Activated T-cell treated with anti-CD3 and anti-CD28 coated beads for 24 hours (primary cell): ENCODE measurements at places on chromosomes 6 and 20.
A peak's percentile ranks its signal among the peaks of the same experiment; 100 is the strongest.

DNA sequence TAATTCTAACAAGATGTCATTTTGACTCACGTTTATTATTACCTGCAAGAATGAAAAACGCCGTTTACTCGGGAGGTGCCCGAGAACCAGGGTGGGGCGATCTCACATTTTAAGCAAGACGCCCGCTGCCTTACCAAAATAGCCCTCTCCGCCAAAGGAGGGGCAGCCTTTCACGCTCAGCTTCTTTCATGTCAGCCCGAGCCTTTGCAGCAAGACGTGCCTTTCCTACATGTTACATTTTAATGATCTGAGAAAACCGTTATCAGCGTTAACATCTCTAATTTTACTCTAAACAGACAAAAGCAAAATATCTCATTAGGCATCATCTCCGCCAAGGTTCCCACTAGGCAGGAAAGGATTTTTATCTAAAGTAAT, 2.0 kb downstream of the BACH2 start:
- no peak for DNase-seq

DNA sequence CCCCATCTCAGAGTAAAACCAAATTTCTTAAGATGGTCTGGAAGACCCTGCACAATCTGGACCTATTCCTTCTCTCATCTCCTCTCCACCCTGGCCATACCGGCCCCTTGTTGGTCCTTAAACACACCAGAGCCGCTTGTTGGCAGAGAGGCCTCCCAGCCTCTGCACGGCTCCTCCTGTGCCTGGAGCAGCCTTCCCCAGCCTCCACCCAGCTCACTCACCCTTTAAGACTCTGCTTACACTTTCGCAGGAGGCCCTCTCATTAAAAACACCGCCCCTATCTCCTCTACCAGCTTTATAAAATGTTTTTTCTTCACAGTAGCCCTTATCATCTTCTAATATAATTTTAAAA, 49.8 kb downstream of the BANF2 start:
- no peak for DNase-seq

DNA sequence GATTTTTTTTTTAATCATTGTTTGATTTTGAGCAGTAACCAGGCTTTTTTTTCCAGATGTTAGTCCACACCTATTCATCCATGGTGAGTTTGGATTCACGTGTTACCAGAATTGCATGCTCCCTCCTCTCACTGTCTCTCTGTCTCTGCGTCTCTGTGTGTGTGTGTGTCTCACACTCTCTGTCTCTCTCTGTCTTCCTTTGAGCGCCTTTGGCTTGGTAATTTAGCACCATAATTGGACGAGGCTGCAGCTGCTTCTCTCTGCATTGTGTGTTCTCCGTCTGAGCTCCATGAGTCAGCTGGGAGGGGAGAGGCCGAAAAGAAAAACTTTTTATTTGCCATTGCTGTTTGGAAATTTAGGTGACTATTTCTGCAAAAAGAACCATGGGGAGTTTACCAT, 3.4 kb downstream of the TFAP2B start:
- DNase-seq, result no peak

DNA sequence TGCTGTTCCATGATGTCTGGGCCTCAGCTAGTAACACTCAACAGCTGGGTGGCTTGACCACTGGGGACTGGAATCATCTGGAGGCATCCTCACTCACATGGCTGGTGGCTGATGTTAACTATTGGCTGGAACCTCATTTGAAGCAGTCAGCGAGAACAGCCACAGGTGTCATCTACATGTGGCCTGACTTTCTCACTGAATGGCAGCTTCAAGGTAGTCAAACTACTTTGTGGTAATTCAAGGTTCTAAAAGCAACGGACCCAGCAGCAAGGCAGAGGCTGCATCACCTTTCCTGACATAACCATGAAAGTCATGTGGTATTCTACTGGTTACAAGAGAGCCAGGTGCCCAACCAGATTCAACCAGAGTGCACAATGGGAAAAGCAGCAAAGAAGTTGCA, 115.9 kb upstream of the DST start:
- DNase-seq, result no peak

GRCh38 chr20:50730765-50731054, 670 bp upstream of the PARD6B start:
- no peak for DNase-seq

- DNase-seq, result no peak
Observed at GRCh38 chr6:122726649-122727048, 52.9 kb upstream of the FABP7 start.

DNA sequence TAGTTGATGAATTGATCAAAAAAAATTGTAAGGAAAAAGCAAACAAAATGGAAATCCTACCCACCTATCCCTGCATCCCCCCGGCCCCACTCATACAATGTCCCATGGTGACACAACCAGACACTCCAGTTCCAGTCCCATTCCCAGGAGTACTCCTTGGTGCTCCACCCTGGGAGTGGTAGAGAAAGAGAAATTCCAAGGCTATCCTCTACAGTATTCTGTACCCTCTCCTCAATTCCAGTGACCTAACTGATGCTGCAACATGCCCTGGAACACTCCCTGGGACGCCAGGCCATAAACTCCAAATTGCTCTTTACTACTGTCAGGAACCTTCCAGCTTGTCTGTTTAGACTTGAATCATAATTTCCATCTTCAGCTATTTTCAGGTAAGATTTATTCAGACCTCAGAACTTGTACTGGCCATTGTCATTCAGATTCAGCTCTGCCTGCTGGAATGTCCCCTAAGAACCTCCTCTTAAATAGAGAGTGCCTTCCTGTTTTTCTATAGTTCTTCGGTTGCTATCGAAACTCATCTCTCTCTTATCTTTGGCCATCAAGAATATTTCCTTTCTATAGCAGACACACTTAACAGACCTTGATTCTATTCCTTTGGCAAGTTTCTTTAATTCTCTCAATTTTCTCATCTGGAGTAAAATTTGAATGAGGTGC, 8.7 kb downstream of the GPX6 start:
- no peak for DNase-seq

DNA sequence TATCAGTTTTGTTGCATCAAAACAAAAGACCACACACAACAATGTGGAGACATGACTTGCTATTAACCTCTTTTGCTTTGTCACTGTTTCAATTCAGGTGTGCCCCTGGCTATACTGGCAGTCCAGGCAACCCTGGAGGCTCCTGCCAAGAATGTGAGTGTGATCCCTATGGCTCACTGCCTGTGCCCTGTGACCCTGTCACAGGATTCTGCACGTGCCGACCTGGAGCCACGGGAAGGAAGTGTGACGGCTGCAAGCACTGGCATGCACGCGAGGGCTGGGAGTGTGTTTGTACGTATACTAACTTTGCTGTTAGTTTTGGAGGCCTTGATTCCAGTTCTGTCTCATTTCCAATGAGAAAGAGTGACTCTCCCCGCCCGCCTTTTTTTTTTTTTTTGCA, 356.9 kb downstream of the ARHGAP18 start:
- DNase-seq, result no peak

GRCh38 chr6:7731294-7731693, 5.4 kb downstream of the BMP6 start:
- no peak for DNase-seq

DNA sequence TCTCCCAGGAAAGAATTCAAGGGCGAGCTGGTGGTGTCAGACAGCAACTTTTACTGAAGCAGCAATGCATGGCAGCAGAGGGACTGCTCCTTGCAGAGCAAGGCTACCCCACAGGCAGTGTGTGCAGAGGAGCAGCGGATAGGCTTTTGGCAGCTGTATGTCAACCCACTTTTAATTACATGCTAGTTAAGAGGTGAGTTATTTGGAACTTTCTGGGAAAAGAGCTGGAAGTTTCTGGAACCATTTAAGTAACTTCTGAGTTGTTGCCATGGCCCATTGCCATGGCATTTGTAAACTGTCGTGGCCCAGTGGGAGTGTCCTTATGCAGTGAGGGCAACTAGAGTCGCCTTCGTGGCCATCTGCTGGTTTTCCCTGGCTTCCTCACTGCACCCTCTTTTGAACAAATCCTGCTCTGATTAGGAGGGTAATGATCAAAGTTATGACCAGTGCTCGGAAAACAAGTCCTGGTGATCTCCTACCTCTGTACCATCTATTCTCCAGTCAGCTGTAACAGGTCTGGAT, 34.0 kb downstream of the BPIFB4 start:
- no peak for DNase-seq

DNA sequence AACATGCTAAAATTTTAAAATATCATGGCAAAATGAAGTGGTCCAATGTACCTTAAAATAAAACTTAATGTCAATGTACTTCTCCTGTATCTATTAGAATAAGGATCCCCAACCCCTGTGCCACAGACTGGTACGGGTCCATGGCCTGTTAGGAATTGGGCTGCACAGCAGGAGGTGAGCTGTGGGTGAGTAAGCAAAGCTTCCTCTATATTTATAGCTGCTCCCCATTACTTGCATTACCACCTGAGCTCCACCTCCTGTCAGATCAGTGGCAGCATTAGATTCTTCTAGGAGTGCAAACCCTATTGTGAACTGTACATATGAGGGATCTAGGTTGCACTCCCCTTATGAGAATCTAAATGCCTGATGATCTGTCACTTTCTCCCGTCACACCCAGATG, 86.0 kb downstream of the SLC16A10 start:
- DNase-seq, result no peak

DNA sequence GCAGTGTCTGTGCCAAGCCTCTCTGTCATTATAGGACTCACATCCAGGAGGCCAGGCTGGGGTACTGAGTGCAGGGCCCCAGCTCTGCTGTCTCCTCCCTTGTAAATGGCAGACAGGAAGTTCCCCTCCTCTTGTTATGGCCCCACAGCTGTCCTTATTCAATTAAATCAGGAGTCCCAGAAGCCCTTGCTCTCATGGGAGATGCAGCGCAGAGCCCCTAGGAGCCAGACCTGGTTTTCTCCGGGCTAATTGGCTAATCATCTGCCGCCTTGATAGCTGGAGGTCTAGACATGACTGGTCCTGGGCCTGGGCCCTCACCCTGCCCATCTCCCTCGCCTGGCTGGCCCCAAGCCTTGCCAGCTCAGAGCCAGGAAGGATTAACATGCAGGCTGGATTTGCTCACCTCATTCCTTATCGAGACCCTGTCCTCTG, 172.0 kb downstream of the VEGFA start:
- no peak for DNase-seq

DNA sequence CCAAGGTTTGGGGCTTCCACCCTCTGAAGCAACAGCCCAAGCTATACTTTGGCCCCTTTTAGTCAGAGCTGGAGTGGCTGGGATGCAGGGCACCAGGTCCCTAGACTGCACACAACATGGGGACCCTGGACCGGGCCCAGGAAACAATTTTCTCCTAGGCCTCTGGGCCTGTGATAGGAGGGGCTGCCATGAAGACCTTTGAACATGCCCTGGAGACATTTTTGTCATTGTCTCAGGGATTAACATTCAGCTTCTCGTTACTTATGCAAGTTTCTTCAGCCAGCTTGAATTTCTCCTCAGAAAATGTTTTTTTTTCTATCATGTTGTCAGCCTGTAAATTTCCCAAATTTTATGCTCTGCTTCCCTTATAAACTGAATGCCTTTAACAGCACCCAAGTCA, 82.3 kb downstream of the LRRC1 start:
- no peak for DNase-seq

DNA sequence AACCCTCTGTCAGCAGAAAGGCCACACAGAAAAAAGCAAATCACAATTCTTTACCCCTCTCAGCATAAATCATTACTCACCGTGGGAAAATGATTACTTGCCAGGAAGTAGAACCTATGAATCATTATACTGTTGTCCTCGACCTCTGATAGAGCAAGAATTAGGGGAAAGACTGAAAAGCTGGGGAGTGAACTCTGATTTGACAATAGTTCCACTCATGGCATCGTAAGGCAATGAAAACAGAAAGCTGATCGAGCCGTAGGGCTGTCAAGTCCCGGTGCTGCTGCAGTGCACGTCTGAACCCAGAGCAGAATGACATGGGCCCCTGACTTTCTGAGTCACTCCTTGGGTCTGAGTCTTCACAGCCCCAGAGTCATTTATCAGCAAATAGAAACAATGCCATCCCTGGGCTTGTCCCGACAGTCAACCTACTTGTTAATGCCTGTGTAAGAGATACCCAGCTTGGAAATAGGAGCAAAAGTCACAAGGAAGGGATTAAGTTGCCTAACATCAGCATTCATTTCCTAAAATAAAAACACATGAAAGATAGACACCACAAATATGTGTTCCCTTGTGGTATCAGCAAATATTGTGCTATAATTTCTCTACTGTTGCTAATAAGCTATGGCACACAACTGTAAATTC, 224.8 kb upstream of the MARCKS start:
- peak; percentile 20 for DNase-seq

GRCh38 chr6:16739329-16739801, 21.9 kb downstream of the ATXN1 start:
- DNase-seq, result no peak

DNA sequence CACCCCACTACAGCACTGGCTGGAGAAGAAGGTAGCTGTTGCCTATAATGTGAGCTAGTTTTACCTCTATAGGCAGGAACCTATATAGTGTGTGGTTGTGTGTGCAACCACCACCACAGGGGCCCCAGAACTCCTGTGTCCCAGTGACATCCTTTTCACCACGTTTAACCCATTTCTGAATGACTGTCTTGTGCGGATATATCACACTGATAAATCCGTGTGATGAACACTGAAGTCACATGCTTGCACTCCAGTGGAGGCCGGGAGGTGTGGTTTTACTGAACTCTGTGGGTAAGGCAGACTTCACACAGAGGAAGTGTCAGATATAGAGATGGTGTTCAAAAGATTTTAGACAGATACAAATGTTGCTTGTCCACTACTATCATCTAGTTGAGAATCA, 32.5 kb downstream of the SDHAF4 start:
- DNase-seq, result no peak

DNA sequence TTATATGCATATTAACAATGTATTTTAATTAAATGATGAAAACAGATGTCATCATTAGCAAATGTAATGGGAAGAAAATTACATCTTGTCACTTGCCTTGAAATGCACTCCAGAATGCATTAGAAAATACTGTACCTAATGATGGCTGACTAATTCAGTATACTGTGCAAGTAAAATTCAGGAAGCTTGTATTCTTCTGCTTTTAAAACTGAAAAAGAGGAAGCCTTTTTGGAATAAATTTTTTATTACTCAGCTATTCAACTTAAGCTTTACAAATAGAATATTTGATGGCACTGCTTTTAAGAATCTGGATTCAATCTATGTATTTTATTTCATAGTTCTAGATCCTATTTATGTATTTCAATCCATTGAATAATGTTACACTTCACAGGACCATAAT, 195.5 kb downstream of the RIMS1 start:
- no peak for DNase-seq

GRCh38 chr20:52127309-52127708, 64.3 kb downstream of the ZFP64 start:
- DNase-seq, result no peak

DNA sequence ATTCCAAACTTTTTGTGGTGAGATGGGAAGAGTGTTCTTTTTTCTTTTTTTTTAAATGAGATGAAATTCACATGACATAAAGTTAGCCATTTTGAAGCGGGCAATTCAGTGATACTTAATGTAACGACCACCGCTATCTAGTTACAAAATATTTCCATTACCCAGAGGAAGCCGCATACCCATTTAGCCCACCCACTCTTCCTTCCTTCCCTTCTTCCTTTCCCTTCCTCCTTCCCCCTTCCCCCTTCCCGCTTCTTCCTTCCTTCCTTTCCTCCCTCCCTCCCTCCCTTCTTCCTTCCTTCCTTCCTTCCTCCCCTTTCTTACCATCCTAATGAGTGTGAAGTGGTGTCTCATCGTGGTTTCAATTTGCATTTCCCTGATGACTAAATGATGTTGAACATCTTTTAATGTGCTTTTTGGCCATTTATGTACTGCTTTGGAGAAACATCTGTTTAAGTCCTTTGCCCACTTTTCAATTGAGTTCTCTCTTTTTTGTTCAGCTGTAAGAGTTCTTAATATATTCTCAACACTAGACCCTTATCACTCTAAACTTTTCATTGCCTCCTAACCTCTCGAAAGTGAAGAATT, 371.1 kb downstream of the FARS2 start:
- DNase-seq, result no peak
